ENCODE measurements at places on chromosomes 6 and 20.

DNA sequence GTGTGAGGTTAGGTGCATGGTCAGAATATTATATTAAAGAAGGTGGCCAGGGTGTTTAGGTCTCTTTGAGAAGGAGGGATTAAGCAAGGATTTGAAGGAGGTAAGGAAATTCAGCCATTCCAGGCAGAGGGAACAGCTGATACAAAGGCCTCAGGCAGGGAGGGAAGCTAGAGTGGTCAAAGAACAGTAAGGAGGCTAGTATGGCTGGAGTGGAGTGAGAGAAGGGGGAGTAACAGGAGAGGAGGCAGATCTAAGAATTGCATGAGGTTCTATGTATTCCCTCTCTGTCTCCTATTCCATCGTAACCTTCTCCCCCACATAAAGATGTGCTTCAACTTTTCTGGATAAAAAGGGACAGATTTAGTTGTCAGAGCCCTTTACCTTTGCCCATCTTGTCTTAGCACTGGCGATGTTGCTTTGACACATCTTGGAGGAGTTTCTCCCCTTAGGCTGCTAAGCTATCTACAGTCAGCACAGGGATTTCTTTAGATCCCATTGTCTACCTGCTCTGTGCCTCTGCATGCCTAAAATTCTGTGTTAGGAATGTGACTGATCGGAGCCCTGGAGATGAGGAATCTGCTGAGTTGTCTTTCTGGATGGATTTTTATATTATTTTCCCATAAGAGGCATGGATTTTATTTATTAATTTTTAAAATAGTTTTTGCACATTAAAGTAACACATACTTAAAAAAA, 59.9 kb downstream of the KLHL31 start:
- DNase-seq: no peak

DNA sequence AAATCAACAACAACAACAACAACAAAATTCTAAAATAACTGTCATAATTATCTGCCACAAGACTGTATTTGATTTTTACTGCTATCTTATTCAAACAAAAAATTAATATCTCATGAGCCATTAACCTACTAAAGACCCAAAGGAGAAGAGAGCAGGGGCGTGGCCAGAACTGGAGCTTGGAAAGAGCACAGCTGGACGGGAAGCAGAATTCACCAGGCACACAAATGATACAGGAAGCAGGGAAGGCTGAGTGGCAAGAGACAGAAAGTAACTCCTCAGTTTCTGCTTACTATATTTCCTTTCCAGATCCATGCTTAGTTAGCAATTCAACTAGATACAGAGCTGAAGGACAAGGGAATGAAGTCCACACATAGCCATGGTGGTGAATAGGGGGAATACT, 54.4 kb downstream of the FKBP5 start:
- DNase-seq: peak; percentile 42

DNA sequence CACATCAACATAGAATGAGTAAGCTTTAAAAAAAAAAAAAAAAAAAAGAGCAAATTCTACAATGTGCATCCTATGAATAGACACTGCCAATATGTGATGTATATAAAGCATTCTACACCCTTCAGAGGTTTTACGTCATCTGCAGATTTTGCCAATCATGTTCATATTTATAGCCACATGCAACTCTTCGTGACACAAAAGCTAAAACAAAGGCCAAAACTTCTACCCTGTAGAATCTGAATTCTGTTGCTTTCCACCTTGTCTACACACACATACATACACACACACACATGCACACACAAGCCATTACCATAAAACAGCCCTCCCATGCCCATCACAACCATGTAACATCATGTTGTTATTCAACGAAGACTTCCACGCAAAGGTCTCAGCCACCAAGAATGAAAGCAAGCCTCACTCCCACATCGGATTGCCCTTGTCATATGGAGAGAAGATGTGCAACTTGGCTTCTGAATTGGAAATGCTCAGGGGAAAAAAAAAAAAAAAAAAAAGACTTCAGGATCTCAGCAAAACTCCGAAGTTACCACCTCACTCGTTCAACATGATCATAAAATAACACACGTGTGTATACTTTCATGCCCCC, 479.4 kb upstream of the JARID2 start:
- no peak for DNase-seq

DNA sequence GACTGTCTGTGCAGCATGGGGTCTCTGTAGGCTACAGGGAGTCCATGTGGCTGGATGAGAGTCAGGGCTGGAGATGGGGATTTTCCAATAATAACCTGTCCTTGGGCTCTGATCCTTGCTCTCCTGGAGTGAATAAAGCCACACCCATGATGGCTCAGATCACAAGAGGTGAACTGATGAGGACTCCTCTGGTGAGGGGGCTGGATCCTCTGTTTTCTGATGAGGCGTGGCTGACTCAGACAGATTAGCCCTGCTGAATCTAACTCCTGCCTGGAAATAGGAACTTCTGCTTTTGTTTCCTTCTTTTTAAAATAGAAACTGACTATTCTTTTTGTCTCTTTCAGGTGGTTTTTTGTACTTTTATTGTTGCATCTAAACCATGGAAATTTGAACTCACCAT, 27.0 kb downstream of the CST9L start:
- DNase-seq: no peak

DNA sequence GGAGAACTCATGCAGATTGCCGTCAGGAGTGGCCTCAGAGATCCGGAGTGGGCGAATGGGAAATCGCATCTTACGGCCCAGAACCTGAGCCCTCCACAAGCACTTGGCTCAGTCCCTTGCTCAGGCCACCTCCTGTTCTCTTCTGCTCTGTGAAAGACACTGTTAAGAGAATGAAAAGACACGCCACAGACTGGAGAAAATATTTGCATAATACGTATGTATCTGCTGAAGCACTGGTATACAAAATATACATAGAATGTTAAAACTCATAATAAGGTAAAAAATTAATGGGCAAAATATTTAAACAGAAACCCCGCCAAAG, 838 bp upstream of the POM121L2 start:
- no peak for DNase-seq

DNA sequence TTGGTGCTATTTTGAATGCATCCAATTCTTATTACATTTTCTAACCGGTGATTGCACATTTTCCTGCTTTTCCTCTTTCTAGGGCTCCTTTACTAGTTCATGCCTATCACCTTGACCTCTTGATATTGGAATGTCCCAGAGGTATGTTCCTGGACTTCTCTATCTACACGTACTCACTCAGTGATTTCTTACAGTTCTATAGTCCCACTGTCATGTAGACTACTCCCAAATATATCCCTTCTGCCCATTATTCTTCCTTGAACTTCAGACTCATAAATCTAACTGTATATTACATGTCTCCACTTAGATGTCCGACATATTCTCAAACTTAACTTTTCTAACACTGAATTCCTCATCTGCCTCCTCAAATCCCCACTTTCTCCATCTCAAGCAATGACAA, 7.2 kb upstream of the AHI1 start:
- no peak for DNase-seq

DNA sequence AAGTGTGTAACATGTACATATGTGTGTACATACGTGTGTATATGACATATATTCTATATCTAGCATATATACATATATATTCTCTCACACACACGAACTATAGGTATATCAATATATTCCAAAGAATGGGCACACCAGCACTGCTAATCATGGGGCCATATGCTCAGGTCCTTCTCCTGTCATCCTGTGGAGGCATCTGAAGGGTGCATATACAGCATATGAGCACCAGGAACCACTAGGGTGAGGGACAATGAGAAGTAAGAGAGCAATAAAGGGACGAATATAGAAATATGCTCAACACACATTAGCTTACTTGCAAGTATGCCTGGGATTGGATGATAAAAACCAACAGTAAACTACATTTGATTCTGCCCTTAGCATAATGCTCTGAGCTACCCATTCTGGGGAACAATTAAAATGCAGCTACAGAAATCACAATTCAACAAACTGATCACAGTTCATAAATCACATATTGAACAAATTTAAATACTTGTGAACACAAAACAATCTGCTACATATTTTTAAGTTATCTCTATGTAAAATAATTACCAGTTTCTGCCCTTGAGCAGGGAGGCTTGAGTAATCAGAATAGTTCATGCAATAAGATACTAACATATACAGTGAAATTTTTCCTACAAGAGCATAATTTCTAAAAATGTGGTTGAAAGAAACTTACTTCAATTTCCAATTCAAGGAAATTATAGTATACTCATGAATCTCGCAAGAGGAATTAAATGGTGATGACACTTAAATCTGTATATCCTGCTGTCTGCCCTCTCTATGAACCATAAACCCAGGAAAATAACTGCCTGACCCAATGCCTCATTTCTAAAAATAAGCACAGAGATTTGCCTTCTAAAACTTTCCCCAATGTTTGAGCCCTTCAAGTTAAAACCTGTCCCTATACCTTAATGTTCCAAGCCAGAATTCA, 272.2 kb upstream of the THEMIS start:
- no peak for DNase-seq

DNA sequence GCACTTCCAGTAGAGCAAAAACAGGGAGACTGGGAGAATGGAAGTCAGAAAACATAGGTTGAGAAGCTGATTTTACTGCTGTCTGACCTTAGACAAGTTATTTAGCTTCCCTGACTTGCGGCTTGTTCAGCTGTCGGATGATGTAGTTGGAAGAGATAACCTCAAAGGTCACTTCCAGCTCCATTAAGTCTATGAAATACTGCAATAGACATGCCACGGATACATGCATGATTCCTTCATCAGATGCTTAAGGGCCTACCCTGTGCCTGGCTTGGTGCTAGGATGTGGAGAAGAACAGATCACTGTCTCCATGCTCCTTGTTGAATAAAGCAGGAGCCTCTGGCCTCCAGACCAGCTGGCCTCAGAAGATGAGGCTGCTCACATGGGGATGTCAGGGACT, 43.7 kb downstream of the FYN start:
- no peak for DNase-seq

DNA sequence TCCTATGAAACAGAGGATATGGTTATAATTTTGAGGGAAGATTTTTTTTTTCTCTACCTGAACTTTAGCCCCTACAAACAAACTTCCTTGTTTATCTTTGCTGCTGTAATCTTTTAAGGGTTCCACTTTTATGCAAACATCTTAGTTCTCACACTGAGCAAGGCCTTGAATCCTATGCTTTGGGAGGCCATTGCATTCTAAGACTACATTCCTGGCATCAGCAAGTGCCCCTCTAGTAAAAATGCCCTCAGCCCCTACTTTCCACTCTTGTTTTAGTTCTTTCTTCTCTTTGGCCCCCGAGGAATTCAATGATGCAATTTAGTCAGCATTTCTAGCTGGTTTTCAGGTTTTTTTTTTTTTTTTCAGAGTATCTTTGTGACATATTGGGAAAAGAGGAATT, 8.1 kb upstream of the AHI1 start:
- no peak for DNase-seq

DNA sequence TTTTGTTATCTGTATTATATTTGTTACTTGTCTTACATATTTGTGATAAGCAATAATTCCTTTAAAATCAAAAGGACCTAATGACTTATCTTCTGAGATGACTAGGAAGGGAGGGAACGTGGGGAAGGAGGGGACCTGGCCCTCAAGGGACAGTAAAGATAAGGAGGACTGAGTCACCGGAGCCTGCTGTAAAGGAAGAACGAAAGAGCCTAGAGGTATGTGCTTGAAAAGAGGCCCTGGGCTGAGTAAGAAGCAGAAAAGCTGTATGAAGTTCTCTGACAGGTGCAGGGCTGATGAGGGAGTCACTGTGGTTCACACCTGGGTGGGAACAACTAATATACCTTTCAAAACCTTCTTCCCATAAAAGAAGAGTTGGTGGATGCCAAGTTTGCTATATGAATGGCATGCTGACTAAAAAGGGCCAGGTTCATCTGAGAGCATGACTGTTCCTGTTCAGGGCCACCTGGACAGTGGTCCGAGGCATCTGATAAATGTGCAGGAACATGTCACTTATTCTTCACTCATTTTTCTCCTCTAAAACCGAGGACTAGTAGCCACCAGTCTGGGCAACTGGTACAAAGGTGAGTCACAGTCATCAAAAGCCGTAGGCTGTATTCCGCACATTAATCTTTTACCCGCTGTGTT, 111.3 kb downstream of the TNFAIP3 start:
- DNase-seq: peak; percentile 21

GRCh38 chr20:568673-569415, 25.3 kb upstream of the CSNK2A1 start:
- no peak for DNase-seq

GRCh38 chr20:19966840-19967239, 50.3 kb upstream of the NAA20 start:
- DNase-seq: no peak

- no peak for DNase-seq
Observed at GRCh38 chr6:117329926-117330325, 64.6 kb downstream of the VGLL2 start.

GRCh38 chr6:69974193-69974592, 107.8 kb downstream of the COL19A1 start:
- peak; percentile 53 for DNase-seq
